ENCODE measurements at places on chromosomes 6 and 20.

DNA sequence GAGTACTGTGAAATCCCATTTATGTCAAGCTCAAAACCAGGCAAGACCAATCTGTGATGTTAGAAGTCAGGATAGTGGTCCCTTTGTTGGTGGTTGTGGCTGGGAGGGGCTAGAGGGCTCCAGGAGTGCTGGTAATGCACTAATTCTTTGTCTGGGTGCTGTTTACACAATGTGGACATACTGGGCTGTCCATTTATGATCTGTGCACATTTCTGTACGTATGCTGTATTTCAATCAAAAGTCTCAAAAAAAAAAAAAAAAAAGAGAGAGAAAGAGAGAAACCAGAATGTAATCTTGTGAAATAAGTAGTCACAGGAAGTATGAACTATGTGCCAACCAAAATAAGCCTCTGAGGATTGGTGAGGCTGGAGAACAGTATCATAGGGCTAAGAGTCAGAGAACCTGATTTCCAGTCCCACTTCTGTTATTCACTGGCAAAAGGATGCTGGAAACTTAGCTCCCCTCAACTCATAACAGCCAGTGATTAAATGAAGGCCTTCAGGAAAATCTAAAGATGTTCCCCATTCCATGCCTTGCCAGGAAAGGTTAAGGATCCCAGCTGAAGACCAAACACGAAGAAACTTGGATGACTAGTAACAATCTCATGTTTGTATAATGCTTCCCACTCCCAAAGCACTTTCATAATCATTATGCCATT lies 19.6 kb upstream of the TRAM2 start:
- no peak for DNase-seq

DNA sequence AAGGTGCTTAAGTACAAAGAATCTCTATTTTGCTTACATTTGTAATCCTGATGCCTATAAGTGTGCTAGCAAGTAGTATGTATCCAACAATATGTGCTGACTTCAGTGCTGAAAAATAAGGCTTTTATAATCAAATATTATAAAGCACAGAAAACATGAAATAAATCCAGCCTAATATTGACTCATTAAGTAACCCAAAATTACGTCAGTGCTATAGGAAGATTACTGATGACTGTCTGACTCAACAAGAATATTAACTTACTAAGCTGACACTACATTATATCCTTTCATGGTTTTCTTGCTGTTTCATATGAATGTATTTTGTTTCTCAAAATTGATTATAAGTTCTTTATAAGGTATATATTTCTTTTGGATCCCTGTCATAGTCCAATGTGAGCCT lies 76.1 kb downstream of the ME1 start:
- no peak for DNase-seq

DNA sequence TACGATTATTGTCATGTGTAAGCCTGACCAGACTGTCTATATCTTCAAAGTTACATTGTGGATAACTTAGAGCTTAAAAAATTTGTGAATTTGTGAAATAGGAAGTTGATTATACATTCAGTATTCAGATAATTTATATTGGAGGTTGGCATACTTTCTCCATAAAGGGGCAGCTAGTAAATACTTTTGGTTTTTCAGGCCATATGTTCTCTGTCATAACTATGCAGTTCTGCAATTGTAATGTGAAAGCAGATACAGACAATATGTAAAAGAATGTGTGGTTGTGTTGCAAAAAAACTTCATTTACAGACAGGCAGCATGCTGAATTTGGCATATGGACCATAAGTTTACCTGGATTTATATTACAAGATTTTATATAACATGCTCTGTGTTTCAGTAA lies 29.3 kb downstream of the HSF2 start:
- no peak for DNase-seq

DNA sequence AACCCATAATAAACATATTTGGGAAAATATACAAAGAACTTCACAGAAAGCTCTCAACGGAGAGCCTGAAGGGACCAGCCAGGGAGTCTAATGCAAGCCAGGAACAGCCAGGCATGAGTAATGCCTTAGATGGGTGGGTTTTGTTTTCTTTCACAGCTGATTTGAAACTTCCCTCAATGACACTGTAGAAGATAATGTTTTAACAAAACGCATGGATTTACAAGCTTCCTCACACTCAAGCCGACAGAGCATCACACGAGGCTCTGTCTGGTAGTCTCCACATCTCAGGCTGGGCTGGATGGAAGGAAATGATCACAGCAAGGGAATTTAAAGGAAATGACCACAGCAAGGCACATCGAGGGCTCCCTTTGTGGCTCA lies 113.9 kb downstream of the GMPR start:
- DNase-seq: no peak

GRCh38 chr6:97812940-97813339 lies 529.9 kb upstream of the MMS22L start:
- no peak for DNase-seq
